Cortex of kidney (tissue), 1 donor: ENCODE measurements at places on chromosomes 5 and 9.

GRCh38 chr5:132313366-132313765 is 19.2 kb downstream of the SLC22A4 start:
- no peak for DNase-seq

GRCh38 chr5:160021831-160022446 is 13.0 kb downstream of the TTC1 start:
- no peak for DNase-seq

DNA sequence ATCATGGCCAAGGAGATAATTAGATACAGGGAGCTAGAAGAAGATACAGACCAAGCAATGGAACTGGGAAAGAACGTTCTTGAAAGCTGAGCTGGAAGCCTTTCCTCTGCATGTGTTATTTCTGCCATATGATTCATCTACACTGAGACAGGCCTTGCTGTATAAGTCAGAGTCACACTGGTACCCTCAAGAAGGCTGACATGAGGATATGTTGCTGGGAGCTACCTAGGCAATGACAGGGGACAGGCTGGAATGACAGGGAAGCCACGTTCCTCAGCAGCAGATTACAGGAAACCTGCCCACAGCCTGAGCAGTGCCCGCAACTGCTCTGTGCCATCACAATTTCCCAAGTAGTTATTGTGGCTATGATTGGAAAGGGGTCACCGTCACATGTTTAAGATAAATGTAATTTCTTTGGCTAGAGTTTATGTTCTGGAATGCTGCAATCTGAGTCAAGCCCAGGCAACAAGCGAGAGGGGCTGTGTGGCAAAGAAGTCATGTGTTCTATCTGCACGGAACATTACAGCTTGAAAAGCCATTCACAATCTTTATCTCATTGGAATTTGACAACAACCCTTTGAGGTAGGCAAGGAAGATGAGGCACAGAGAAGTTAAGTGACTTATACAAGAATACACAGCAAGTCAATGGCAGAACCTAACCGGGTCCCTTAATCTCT is 108.2 kb downstream of the TTLL11 start:
- no peak for DNase-seq

GRCh38 chr9:37455884-37456647 is 9.2 kb downstream of the ZBTB5 start:
- DNase-seq: no peak

GRCh38 chr5:151684690-151685361 is 1.9 kb downstream of the SPARC start:
- DNase-seq: no peak

GRCh38 chr5:73160239-73160671 is 12.7 kb upstream of the TMEM174 start:
- DNase-seq: no peak

DNA sequence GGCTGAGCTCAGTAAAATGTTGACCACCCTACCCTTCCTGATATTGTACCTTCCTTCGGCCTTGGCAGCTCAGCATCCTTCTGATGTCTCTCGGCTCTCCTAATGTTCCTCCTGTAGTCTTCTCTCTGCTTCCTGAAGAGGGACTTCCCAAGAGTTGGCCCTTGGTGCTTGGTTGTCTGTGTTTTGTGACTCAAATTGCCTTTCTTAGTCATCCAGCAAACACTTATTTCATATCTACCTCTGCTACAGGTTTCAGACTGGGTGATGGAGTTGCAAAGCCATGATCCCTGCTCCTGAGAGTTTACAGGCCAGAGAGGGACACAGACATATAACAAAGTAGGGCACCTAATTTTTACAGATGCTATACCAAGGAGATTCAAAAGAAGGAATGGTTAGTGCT is 70.1 kb downstream of the SV2C start:
- no peak for DNase-seq

DNA sequence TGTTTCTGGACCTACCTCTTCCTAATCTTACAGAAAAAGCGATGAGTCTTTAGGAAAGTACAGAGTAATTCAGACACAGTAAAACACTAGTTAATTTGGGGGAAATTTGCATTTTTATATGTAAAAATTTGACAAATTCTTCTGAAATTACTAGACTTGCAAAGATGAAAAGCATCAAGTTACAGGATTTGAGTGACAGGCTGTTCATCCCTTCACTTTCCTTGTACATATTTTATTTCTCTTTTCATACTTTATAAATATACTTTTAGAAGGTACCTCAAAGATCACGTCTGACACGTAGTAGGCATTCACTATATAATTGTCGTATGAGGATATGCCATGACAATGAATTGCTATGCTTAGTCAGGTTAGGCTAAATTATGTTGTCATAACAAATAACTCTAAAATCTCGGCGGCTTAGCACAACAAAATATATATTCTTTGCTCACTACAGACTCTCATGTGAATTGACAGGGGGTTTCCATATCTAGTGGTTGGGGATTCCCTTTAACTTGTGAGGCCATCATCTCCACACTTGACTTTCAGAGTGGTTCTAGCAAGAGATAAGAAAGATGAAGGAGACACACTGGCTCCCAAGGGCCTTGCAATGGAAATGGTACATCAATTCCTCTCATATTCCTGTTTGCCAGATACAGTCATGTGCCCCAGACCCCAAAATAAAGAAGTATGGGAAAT is 154.1 kb upstream of the TUT7 start:
- DNase-seq: no peak
